Dorsolateral prefrontal cortex (tissue), 122 donors: ENCODE measurements at places on chromosomes 12 and 14.

- DNase-seq: peak; percentile 51
Measured at GRCh38 chr14:21068521-21069387, 1.4 kb upstream of the ARHGEF40 start.

- DNase-seq: no peak
Measured at GRCh38 chr12:49260166-49260565, 4.7 kb upstream of the TUBA1C start.

GRCh38 chr12:32821293-32821692 lies 65.6 kb upstream of the YARS2 start:
- no peak for DNase-seq

- no peak for DNase-seq
Measured at GRCh38 chr12:104692557-104693218, 235.9 kb downstream of the CHST11 start.

DNA sequence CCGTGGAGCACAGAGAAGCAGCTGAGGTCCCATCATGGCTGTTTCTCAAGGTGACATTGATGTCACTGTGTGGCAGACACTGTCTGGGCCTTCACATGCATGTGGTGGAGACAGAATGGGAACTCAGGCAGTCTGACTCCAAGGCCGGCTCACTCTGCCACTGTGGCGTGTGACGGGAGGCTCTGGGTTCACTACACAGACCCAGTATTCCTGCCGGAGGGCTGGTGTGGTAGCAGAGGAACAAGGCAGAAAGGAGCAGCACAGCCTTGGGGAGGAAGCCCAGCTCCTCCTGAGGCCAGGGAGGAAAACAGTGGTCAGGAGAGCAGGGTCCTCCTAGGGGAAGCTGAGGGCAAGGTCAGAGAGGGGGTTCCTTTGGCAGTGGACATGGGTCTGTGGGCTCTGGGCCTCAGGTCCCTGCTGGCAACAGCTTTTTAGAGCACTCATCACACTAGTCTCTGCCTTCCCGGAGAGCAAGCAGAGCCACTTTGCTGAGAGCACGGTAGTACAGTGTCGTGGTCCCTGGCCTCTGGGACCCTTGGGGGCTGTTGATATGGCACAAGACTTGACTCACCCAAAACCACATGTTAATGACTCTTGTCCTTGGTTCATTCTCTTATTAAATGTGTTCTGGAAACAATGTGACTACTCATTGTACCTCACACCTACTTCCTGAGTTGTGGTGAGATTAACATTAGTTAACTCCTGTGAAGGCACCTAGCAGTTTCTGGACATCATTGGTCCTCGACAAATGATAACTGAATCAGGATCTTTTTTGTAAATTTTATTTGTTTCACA lies 21.3 kb downstream of the DCAF4 start:
- DNase-seq: no peak

DNA sequence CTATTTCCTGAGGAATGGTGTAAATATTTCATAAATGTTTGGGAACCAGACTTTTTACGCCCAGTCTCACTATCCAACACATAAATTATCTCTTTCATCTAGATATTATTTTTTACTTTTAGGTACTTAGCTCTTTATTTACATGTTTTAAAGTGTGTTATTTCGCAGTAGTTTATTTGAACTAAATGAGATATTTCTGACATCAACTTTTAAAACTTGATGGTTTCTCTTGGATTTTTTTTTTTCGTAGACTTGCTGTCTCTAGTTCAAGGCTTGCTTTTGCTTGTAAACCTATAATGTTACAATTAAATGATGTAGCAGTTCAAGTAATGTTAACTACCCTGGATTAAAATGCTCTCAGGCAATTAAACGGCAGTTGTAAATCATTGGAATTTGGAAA lies 241.7 kb upstream of the PDE3A start:
- no peak for DNase-seq

DNA sequence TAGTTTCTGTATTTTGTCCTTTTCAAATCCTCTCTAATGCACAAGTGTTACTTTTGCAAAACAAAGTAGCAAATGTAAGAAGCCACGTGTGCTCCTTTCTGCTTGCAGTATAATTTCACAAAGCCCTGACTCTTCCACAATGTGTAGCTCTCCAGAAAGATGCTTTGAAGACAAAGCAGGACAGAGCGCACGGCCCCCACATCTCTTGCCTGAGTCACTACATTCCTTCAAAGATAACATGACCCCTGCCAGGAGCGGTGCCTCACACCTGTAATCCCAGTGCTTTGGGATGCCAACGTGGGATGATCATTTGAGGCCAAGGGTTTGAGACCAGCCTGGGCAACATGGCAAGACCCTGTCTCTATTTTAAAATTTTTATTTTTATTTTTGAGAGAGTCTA lies 40.5 kb downstream of the JAG2 start:
- DNase-seq: no peak

DNA sequence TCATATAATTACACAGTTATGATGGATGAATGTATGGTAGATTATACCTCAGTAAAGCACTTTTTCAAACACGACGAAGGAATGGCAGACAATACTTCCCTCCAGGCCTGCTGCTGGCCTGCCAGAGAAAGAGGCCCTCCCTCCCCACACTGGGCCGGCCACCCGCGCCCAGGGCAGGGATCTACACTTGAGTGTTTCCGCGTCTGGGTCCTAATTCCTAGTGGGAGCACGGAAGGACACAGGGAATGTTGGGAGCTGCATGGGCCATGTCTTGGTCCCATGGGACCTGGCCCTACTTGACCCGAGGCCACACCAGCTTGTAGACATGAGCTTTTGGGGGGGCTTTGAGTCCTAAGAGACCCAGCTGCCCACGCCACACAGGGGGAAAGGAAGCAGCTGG lies 52.0 kb downstream of the STX2 start:
- no peak for DNase-seq

DNA sequence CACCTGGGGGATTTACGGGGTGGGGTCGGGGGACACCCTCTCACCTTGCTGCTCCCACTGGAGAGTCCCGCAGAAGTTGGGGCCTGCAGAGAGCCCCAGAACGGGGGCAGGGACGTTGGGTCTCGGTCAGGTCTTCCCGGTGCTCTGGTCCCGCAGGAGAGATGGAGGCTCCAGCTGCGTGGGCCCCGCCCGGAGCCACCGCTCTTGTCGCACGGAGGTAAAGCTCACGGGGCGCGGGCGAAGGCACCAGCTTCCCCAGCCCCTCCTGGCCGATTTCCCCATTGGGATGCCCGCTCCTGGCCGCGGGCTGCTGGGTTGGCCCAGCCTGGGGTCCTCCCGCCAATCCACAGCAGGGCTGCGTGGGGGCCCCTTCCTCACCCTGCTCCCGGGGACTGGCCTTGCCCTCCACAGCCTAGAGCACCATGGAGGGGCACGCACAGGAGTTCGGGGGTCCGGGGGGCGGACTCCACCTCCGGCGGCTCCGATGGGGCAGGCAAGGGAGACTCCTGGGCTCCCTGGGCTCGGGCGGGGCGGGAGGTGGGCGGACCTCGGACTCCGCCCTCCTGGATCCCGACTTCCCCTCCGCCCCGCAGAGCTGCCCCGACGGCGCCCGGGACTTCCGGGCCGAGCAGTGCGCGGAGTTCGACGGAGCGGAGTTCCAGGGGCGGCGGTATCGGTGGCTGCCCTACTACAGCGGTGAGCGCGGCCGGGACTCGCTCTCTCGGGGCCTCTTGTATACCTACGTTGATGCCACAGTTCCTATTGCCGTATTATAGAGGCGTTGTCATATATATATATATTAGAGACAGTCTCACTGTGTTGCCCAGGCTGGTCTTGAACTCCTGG lies 8.4 kb downstream of the PAPLN start:
- DNase-seq: no peak

DNA sequence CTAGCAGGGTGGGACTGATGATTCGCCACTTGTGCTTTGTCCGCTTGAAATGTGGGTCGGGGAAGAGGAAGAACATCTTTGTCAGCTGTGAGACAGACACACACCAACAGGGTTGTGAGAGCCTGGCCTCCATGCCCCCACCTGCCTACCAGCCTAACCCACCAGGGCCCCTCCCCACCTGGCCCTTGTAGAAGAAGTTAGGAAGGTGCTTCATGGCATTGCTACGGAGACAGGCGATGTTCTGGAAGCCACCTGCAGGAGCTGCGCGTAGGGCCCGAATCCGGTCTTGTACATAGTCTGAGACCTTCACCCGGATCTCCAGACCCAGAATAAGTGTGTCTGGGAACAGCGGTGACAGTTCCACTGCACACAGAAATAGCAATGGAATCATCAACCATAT lies 2.3 kb downstream of the METTL1 start:
- no peak for DNase-seq

DNA sequence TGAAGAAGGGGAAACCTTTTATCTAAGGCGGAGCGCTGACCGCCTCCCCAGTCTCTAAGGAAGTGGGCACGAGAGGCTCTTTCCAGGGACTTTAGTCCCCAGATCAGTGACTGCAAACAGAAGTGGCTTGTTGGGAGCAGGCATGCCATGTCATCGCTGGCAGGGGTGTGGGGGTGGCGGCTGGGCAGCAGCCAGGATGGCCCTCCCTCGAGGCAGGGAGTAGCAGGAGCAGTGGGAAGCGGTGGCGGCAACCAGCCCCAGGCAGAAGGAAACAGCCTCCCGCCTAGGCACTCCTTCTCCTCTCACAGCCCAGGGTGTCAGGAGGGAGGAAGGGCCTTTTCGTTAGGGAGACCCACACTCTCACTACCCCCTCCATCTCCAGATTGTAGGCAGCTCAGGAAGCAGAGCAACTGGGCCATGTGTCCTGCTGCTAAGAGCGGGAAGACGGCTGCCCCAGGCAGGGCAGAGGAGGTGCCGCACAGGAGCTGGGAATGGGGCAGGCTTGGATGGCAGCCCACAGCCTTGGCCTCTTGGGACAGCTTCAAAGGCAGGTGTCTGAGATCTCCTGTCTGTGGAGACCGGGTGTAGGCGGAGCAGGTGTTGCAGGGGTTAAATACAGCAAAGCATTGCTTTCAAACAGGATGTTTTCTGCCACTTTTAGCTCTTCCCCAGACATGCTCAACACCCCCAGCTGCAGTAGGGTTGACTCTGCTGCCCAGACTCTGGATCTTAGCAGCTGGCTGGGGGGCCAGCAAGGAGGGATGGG lies 21.8 kb downstream of the VDR start:
- no peak for DNase-seq

GRCh38 chr14:20707622-20708021 lies 19.1 kb downstream of the ANG start:
- DNase-seq: no peak

DNA sequence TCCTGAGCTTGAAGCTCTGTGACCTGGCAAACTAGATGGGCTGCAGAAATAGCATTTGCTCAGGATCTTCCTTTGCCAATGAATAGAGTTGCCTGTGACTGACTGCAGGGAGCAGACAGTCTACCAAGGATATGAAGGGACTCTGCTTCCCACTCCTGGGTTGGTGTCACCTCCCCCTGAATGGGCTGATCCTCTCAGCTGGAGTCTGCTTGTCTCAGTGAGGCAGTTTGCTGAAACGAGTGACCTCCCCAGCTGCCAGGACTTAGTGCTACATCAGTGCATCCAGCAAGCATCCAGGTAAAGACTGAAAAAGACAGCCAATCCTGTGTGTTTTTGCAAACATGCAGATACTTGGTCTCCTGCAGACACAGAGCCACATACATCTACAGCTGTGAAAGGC lies 28.5 kb downstream of the PAH start:
- no peak for DNase-seq
